A549 treated with CORT108297 at 1 μM for 4 hours (cell line): ENCODE measurements at places on chromosomes 1 and 21. TPM values are rescaled to one million over a fixed set of nuclear protein-coding genes. Genes with fewer than 3 reads are reported as not detected.

The ASPM gene
- total RNA-seq = 20.6 to 24.0 TPM (median 22.6 TPM) in 5 replicates

The G0S2 gene
- total RNA-seq = 2.7 to 3.3 TPM (median 3.0 TPM) in 5 replicates

The OR2T2 gene
- not detected in 5 replicates for total RNA-seq

The TFAP2E gene
- total RNA-seq = 0.46 to 0.83 TPM (median 0.81 TPM) in 5 replicates

The BMP8A gene
- total RNA-seq = 0.07 to 0.16 TPM (median 0.12 TPM) in 4 of 5 replicates, not detected in the other

The EFNA3 gene
- 3.4 to 5.1 TPM (median 4.7 TPM) in 5 replicates for total RNA-seq

The HUNK gene
- total RNA-seq = 1.2 to 1.8 TPM (median 1.4 TPM) in 5 replicates

The TSPAN2 gene
- 0.61 to 2.0 TPM (median 1.1 TPM) in 5 replicates for total RNA-seq

The MXRA8 gene
- total RNA-seq = 0.07 to 0.29 TPM (median 0.27 TPM) in 5 replicates

The NUF2 gene
- 26.3 to 33.2 TPM (median 29.1 TPM) in 5 replicates for total RNA-seq

The ANKRD34A gene
- 0.10 to 0.23 TPM (median 0.16 TPM) in 5 replicates for total RNA-seq

The FAM110D gene
- total RNA-seq = 0.03 to 0.07 TPM (median 0.07 TPM) in 3 of 5 replicates, not detected in the others

The SLC6A9 gene
- 11.9 to 17.8 TPM (median 17.0 TPM) in 5 replicates for total RNA-seq

The ARHGAP29 gene
- total RNA-seq = 12.7 to 17.4 TPM (median 14.5 TPM) in 5 replicates

The PPCS gene
- 34.4 to 39.2 TPM (median 36.5 TPM) in 5 replicates for total RNA-seq

The USH2A gene
- total RNA-seq = not detected in 5 replicates

The NOS1AP gene
- 0.33 to 0.51 TPM (median 0.40 TPM) in 5 replicates for total RNA-seq

The NTRK1 gene
- 0.06 to 0.15 TPM (median 0.12 TPM) in 5 replicates for total RNA-seq

The HLX gene
- 3.6 to 5.1 TPM (median 4.0 TPM) in 5 replicates for total RNA-seq

The OR6K6 gene
- total RNA-seq = not detected in 5 replicates

The SLC19A2 gene
- total RNA-seq = 7.5 to 9.0 TPM (median 8.3 TPM) in 5 replicates
